ENCODE measurements at places on chromosomes 5 and 9.

DNA sequence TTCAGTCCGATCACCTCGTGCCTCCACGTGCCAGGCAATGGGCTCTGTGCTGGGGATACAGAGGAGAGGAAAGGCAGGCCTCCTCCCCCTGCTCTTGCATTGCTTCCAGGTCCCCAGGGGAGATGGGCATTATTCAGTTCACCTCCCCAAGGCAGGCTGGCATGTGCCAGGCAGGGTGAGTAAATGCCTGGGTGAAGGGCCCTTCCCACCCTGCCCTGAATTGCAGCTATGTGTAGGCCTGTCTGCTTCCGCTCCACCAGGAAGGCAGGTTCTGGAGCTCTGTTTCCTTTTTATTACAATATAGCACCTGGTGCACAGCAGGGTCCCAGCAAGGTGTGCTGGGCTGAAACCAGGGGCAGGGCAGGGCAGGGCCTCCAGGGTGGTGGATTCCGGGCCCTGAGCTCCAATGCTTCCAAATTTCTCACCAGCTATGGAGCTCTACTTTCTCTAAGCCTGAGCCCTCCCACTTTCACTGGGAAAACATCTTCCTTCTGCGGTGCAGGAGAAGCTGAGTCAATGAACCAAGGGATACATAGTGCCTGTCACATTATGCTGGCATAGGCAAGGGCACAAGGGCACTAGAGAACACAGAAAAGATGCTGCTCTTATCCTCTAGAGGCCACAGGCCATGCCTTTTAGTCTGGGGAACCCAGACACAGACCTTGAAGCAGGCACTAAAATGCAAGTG is 42.0 kb downstream of the SHB start:
- no peak for DNase-seq

GRCh38 chr5:4700069-4700468 is 440.1 kb upstream of the ADAMTS16 start:
- DNase-seq, result no peak

- DNase-seq, result no peak
Observed at GRCh38 chr5:171391996-171392577, 4.4 kb downstream of the NPM1 start.

DNA sequence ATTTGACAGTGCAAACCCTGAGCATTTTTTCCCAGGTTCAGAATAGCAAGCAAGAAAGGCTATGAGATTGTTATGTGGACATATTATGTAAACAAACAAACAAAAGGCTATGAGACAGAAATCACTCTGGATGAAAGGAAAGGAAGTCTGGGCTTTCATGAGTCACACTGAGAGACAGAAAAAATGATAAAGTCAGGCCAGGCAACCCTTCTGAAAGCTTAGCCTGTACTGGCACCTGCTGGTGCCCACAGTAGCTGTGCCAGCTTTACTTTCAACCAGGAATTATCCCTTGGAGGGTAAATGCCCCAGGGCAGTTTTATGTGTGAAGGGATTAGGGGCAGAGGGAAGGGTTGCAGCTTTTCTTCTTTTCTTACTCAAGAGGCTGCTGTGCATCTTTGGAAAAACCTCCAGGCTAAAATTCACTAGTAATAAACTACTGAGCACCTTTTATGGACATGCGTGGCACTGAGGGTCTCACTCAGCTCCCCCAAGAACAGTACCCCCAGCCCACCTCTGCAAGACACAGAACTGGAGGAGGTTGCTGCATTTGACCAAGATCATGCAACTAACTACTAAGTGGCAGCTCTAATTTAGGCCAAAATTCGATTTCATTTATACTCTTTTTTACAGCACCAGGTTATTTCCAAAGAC is 41.7 kb downstream of the ACTL7B start:
- no peak for DNase-seq

DNA sequence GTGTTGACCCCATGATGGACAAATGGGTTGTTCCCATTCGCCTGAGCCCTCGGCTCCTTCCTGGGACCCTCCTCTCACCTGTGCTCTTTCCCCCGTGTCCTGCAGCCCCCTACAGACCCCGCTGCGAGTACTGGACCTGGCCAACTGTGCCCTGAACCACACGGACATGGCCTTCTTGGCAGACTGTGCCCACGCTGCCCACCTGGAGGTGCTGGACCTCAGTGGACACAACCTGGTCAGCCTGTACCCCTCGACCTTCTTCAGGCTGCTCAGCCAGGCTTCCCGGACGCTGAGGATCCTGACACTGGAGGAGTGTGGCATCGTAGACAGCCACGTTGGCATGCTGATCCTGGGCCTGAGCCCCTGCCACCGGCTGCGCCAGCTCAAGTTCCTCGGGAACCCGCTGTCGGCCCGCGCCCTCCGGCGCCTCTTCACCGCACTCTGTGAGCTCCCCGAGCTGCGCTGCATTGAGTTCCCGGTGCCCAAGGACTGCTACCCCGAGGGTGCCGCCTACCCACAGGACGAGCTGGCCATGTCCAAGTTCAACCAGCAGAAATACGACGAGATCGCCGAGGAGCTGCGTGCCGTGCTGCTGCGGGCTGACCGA is 3.4 kb downstream of the LRRC14B start:
- no peak for DNase-seq

DNA sequence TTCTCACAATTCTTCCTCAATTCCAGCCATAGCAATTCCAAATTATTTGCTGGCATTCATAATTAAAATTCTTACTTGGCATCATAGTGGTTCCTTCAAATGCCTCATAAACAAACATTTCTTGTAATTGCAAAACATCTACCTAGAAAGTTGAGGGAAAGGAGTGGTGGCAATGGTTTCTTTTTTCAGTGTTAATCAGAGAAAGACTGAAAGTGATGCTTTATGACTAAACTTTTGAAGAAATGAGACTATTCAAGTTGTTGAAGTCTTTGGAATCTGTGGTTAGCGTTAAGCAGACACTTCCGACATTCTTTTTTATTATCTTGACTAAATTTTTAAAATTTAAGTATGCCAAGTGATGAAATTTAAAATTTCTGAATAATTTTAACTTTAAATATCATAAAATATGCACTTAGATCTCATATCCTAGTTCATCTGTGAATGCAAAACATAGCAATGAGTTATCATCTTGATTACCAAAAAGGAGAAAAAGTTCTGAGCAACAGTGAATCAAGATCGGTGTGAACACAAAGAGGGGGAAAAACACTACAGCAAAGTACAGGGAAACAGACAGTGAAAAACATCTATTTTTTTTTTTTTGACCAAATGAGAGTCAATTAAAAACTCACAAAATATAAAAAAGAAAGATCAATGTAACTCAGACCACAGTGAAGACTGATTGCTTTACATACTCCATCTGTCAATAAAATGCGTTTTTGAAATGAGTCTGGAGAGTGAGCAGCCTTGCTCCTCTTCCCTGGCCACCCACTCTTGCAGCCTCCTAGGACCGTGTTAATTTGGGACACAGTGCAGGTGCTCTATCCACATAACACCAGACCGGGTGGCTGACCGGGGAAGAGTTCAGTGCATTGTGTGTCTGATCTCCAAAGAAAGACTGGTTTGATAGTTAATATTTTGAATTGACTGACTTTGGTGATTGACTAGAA is 20.6 kb upstream of the IL7R start:
- DNase-seq, result no peak

- DNase-seq, result no peak
Observed at GRCh38 chr9:33107762-33108161, 31.3 kb upstream of the SMU1 start.
